CD8-positive, alpha-beta memory T cell (primary cell): ENCODE measurements at places on chromosomes 3 and 15. TPM values are rescaled to one million over a fixed set of nuclear protein-coding genes. Genes with fewer than 3 reads are reported as not detected.

GRCh38 chr3:20060974-20061685 is 20.9 kb downstream of the KAT2B start:
- no peak overlapping the region for H3K27ac ChIP-seq
- no peaks in the 10 kb centered on the region for H3K36me3 ChIP-seq
- H3K4me3 ChIP-seq: peak overlapping the region; percentile 12
- H3K27me3 ChIP-seq: no peaks in the 10 kb centered on the region

- no peak overlapping the region for H3K4me3 ChIP-seq
- no peak for DNase-seq
- H3K36me3 ChIP-seq: peaks cover 12% of the 10 kb centered on the region
- no peaks in the 10 kb centered on the region for H3K4me1 ChIP-seq
Measured at GRCh38 chr15:68154923-68155559, 50.1 kb downstream of the CALML4 start.

DNA sequence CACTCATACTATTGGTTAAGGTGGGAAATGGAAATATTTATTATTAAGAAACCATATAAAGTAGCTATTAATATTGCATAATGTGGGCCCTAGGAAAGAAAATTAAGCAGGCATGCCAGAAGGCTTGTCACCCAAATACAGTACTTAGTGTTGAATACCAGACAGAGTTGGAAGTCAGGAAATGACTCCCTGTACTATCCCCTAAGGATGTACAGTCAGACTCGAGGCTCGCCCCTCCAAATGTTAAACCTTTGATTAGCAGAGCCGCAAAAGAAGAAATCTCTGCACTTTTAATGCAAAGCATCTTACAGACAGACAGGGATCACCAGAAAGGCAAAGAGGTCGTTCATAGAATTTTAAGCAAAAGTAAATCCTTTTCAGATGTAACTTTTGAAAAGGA is 11.3 kb upstream of the RBSN start:
- no peak overlapping the region for H3K4me3 ChIP-seq
- no peaks in the 10 kb centered on the region for H3K36me3 ChIP-seq
- no peak overlapping the region for H3K27ac ChIP-seq
- DNase-seq: no peak
- H3K4me1 ChIP-seq: no peaks in the 10 kb centered on the region
- H3K27me3 ChIP-seq: no peaks in the 10 kb centered on the region

- H3K4me3 ChIP-seq: no peak overlapping the region
- no peaks in the 10 kb centered on the region for H3K36me3 ChIP-seq
- no peaks in the 10 kb centered on the region for H3K27me3 ChIP-seq
- H3K27ac ChIP-seq: no peak overlapping the region
Measured at GRCh38 chr3:128167973-128168674, 14.8 kb downstream of the EEFSEC start.

- H3K27ac ChIP-seq: no peak overlapping the region
- H3K4me3 ChIP-seq: no peak overlapping the region
- DNase-seq: no peak
- H3K27me3 ChIP-seq: peaks cover 5% of the 10 kb centered on the region
- H3K4me1 ChIP-seq: no peaks in the 10 kb centered on the region
Measured at GRCh38 chr15:40878785-40879184, 4.8 kb upstream of the RHOV start.

DNA sequence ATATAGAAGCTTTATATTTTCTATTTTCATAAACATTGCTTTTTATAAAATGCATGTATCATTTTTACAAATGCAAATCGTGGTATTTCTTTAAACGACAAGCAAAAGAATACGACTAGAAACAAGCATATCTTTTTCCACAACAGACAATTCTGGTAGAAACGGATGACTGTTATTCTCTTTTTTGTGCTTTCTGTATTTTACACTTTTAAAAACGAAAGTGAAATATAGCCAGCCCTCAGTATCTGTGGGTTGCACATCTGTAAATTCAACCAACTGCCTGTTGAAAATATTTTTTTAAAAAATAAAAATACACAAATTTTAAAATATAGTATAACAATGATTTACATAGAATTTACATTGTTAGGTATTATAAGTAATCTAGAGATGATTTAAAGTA is 61.3 kb downstream of the PRTG start:
- H3K27me3 ChIP-seq: no peaks in the 10 kb centered on the region
- no peaks in the 10 kb centered on the region for H3K4me1 ChIP-seq
- no peak overlapping the region for H3K4me3 ChIP-seq
- no peak for DNase-seq
- H3K36me3 ChIP-seq: no peaks in the 10 kb centered on the region

DNA sequence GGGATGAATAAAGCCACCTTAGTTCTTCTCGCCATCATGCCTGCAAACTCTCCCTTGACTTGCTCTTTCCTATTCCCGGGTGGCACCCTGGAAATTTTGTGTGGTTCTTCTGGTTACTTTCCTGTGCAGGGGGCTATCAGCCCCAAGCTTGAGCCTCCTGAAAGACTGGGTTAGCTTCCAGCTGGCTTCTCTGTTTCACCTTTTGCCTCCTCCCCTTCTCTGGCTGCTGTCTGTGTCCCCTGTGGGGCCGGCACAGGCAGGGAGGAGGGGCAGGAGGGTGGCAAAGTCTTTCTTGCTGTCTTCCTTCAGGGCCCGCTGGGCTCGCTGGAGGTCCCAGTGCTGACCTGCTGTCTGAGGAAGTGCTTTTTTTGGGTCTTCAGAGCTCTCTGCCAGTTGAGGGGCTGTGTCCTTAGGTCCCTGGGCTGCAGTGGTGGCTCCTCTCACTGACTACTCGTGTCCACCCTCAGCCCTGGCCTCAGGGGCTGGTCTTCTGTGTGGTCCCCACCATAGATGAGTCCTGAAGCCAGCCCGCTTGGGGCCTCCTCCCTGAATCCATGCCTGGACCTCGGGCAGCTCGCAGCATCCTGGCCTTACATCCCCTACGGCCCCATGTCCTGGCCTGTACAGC is 196.5 kb downstream of the KLF13 start:
- no peak overlapping the region for H3K4me3 ChIP-seq
- H3K4me1 ChIP-seq: no peaks in the 10 kb centered on the region
- no peaks in the 10 kb centered on the region for H3K36me3 ChIP-seq
- DNase-seq: no peak
- H3K27me3 ChIP-seq: no peaks in the 10 kb centered on the region

DNA sequence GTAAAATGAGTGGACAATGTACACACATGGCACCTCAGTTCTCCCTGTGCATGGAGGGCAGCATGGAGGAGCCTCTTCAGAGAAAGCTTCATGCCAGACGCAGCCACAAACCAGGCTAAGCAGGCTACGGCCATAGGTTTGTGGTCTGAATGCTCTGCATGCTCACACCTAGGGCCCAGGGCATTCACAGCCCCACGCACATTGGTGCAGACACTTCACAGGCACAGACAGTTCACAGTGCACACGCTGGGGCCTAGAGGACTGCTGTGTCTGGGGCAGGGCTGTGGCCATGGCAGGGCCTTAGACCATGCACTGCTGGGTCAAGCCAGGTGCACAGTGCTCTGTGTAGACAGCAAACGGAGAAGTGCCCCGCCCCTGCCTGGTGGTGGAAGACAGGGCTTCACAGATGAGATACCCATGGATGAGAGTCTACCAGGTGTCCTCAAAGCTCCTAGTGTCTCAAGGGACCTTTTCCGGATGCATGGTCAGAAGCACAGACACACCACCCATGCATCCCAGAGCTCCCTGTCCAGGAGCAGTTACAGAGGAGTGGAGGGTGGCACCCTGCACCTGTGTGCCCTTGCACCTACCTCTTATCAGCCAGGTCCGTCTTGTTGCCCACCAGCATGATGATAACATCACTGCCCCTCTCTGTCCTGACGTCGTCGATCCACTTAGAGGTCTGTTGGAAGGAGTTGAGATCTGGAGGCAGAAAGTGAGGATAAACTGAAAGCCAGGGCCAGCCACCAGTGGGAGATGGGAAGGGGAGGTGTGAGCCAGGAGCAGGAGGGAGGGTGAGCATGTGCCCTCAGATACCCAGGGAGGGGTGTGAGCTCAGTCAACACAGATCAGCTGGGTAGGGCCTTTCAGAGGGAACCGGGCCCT is 33.5 kb downstream of the SRPRB start:
- DNase-seq: no peak
- H3K27ac ChIP-seq: no peak overlapping the region
- H3K4me3 ChIP-seq: no peak overlapping the region
- no peaks in the 10 kb centered on the region for H3K4me1 ChIP-seq
- H3K36me3 ChIP-seq: no peaks in the 10 kb centered on the region
- H3K27me3 ChIP-seq: no peaks in the 10 kb centered on the region

- no peak for DNase-seq
- no peak overlapping the region for H3K4me3 ChIP-seq
- no peaks in the 10 kb centered on the region for H3K36me3 ChIP-seq
Measured at GRCh38 chr15:67462875-67463274, 58.1 kb upstream of the C15orf61 start.

- no peaks in the 10 kb centered on the region for H3K4me1 ChIP-seq
- no peak overlapping the region for H3K4me3 ChIP-seq
- H3K36me3 ChIP-seq: no peaks in the 10 kb centered on the region
- H3K27me3 ChIP-seq: no peaks in the 10 kb centered on the region
- no peak overlapping the region for H3K27ac ChIP-seq
Measured at GRCh38 chr3:195666-196065, 897 bp upstream of the CHL1 start.

GRCh38 chr3:138381950-138382715 is 33.8 kb downstream of the MRAS start:
- no peak overlapping the region for H3K4me3 ChIP-seq
- no peaks in the 10 kb centered on the region for H3K36me3 ChIP-seq
- no peaks in the 10 kb centered on the region for H3K27me3 ChIP-seq
- no peaks in the 10 kb centered on the region for H3K4me1 ChIP-seq
- no peak overlapping the region for H3K27ac ChIP-seq

DNA sequence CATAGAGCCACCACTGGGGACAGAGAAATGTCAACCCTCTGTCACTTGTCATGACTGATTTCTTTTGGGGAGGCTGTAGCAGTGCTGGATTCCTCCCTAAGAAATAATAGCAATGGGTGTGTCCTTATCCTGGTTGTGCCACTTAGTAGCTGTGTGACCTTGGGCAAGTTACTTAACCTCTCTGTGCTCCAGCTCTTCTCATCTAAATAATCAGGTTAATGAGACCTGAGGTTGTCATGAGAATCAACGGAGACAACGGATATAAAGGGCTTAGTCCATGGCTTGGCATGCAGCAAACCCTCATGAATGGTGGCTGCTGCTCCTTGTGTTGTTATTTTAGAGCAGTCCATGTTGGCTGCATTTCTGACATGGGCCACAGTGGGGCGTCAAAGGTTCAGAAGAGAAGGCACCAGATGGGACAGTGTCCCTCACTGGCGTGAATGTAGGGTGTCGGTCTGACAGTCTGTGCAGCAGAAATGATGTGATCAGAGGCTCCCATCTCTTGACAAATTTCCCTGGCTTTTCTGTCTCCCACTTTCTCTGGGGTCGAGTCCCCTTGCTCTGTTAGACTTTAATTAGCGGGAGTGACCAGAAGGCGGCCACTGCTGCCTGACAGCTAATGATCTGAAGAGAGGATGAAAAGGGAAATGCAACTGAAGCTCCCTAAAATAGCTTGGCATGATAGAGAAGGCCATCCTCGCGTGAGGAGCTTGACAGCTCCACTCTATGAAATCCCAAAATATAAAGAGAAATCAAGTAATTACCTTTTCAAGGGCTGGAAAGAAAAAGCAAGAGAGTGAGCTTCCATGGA is 209.4 kb downstream of the CADPS start:
- H3K36me3 ChIP-seq: no peaks in the 10 kb centered on the region
- DNase-seq: no peak
- H3K27ac ChIP-seq: no peak overlapping the region
- no peak overlapping the region for H3K4me3 ChIP-seq
- H3K27me3 ChIP-seq: no peaks in the 10 kb centered on the region
- no peaks in the 10 kb centered on the region for H3K4me1 ChIP-seq

DNA sequence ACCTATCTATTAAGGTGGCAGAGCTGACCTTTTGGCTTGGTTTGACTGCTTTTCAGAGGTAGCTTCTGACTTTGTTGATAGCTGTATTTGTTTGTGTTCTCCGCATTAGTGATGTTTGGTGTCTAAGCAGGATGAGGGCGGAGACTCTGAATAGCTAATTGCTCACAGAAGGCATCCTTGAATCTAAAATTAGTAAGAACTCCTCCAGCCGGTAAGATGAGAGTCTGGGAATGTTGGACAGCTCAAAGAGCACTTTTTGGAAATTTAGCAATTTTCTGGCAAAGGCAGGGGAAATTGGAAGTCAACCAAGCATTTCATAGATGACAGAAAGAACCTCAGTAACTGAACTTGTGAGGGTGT is 174.1 kb downstream of the KLHL25 start:
- no peak for DNase-seq
- H3K27ac ChIP-seq: no peak overlapping the region
- H3K4me3 ChIP-seq: no peak overlapping the region
- H3K4me1 ChIP-seq: peaks cover 53% of the 10 kb centered on the region

- no peak overlapping the region for H3K27ac ChIP-seq
- H3K36me3 ChIP-seq: no peaks in the 10 kb centered on the region
- no peak overlapping the region for H3K4me3 ChIP-seq
- H3K27me3 ChIP-seq: no peaks in the 10 kb centered on the region
- DNase-seq: no peak
Measured at GRCh38 chr15:26891448-26892181, 24.8 kb downstream of the GABRA5 start.

DNA sequence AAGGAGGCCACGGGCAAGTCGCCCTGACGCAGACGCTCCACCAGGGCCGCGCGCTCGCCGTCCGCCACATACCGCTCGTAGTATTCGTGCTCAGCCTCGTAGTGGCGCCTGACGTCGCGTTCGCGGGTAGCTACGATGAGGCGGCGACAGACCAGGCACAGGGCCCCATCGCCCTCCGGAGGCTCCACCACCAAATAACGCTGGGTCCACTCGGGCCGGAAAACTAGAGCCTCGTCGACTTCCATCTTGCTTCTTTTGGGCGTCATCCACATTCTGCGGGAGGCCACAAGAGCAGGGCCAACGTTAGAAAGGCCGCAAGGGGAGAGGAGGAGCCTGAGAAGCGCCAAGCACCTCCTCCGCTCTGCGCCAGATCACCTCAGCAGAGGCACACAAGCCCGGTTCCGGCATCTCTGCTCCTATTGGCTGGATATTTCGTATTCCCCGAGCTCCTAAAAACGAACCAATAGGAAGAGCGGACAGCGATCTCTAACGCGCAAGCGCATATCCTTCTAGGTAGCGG is at the start of gene EPM2AIP1:
EPM2AIP1 (minus strand) TSS at position 326 of the 520 bp plus-strand sequence; CDS start at position 272, 54 bp downstream.
- peak within 1 kb of the TSS; percentile 100 for H3K27ac ChIP-seq
- peaks cover 9% of the 10 kb centered on the region for H3K36me3 ChIP-seq
- H3K27me3 ChIP-seq: no peaks in the 10 kb centered on the region
- H3K4me3 ChIP-seq: peak within 1 kb of the TSS; percentile 93

- peaks cover 28% of the 10 kb centered on the region for H3K4me1 ChIP-seq
- H3K27ac ChIP-seq: no peak overlapping the region
- no peak for DNase-seq
- peaks cover 13% of the 10 kb centered on the region for H3K36me3 ChIP-seq
- no peak overlapping the region for H3K4me3 ChIP-seq
Measured at GRCh38 chr3:94066506-94067500, 3.9 kb downstream of the NSUN3 start.

GRCh38 chr3:123451186-123451585 is 2.3 kb upstream of the ADCY5 start:
- H3K4me3 ChIP-seq: no peak overlapping the region
- H3K27ac ChIP-seq: no peak overlapping the region
- H3K36me3 ChIP-seq: no peaks in the 10 kb centered on the region
- peaks cover 9% of the 10 kb centered on the region for H3K27me3 ChIP-seq

- DNase-seq: no peak
- H3K27me3 ChIP-seq: no peaks in the 10 kb centered on the region
- no peaks in the 10 kb centered on the region for H3K36me3 ChIP-seq
- no peak overlapping the region for H3K4me3 ChIP-seq
Measured at GRCh38 chr3:31369637-31370379, 162.9 kb upstream of the STT3B start.

The CYP1A1 gene
- polyA plus RNA-seq: 0.09 TPM

The BFSP2 gene
- 0.82 TPM for polyA plus RNA-seq

The NISCH gene
- 31.6 TPM for polyA plus RNA-seq

The MB21D2 gene
- polyA plus RNA-seq: 0.17 TPM

The WNT7A gene
- polyA plus RNA-seq: 1.5 TPM

The C3orf52 gene
- 0.12 TPM for polyA plus RNA-seq

The MME gene
- 1.4 TPM for polyA plus RNA-seq

The GPR149 gene
- polyA plus RNA-seq: not detected
